Ureter (tissue), 1 donor: ENCODE measurements at places on chromosomes 2 and 18. TPM values are rescaled to one million over a fixed set of nuclear protein-coding genes. Genes with fewer than 3 reads are reported as not detected.

GRCh38 chr2:11454824-11455223 lies 11.1 kb downstream of the E2F6 start:
- no peak for DNase-seq

GRCh38 chr2:183162362-183162761 lies 38.1 kb downstream of the NUP35 start:
- DNase-seq: no peak

DNA sequence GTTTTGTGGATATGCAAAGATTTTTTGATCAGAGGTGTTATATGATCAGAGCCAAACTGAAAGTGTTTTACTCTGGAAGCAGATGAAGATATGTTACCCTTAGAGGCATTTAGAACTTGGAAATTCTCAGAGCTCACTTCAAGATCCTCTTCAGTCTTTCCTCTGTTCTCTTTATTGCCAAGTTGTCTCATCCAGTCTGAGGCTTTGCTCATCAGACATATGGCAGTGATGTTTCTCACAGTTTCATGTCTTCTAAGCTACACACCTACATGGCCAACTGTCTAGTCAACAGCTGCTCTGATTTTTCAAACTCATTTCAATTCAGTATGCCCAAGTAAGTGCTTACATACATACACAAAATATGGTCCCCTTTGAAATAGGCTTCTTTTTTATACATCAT lies 1504.3 kb upstream of the PIK3C3 start:
- DNase-seq: no peak

The NGEF gene
- 8.1 TPM for total RNA-seq

- no peak for DNase-seq
These were observed 10.9 kb downstream of the FAM98A start for GRCh38 chr2:33588232-33588631.

The ACTR1B gene
- 67.4 TPM for total RNA-seq

The SCYGR2 gene
- not detected for total RNA-seq

- DNase-seq: no peak
These were observed 58.3 kb upstream of the DTNA start for GRCh38 chr18:34651586-34652369.

GRCh38 chr2:10486601-10487079 lies 38.5 kb upstream of the ODC1 start:
- DNase-seq: no peak

The DSEL gene
- total RNA-seq: 6.3 TPM

The SLC38A11 gene
- total RNA-seq: 2.4 TPM

DNA sequence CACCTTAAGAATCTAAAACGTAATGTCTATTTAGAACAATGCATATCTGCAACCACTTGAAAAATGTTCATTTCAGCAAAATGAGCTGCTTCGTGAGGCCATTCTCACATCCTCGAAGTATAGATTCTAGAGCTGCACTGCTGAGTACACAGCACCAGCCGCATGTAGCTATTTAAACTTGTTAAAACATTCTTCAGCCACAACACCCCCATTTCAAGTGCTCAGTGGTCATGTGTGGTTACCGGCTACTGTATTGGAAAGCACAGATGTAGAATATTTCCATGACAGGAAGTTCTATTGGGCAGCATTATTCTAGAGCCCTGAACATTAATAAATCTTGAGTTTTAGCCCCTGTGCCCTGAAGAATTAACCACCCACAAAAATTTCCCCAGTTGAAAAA lies 35.0 kb downstream of the SUMO1 start:
- no peak for DNase-seq

The MPP4 gene
- total RNA-seq: not detected

DNA sequence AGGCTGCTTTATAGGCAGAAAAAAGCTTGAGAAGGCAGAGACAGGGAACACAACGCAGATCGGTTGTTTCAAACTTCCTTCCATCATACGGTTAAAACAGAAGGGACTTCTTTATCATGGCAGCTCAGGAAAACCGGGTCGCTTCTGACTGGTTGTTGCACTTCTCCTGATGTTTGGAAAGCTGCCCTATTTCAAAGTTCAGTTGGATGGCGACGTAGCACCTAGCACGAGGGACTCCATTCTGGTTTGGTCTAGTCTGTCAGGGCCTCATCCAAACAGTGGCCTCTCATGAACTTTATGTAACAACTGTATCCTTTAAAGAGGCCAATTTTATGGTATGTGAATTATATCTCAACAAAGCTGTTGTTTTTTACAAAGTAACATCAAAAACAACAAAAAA lies 210.1 kb upstream of the RAB12 start:
- no peak for DNase-seq
